ENCODE measurements at places on chromosomes 1 and 21.

- no peak for DNase-seq
Measured at GRCh38 chr21:41581592-41582228, 73.8 kb upstream of the TMPRSS2 start.

GRCh38 chr1:173195596-173196088, 11.5 kb downstream of the TNFSF4 start:
- no peak for DNase-seq

DNA sequence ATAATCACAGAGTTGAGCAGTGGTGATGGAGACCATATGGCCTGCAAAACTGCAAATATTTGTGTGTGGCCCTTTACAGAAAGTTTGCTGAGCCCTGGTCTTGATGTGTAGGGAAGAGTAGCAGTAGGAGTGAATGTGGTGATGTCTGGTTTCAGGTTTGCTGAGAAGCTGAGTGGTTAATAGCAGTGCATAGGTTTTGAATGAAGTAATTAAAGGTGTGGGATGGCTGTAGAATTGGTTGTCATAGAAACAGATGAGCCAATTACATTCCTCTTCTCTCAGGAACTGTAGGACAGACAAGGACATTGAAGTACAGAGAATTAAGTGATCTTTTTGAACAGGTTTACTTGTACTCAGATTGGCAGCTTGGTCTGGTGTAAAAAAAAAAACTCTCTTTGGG, 37.4 kb downstream of the PRDM2 start:
- DNase-seq = no peak

- no peak for DNase-seq
Measured at GRCh38 chr1:18803151-18803791, 56.2 kb downstream of the TAS1R2 start.

GRCh38 chr1:214727274-214727673, 124.3 kb downstream of the CENPF start:
- DNase-seq = no peak

GRCh38 chr1:100502052-100502792, 35.7 kb upstream of the GPR88 start:
- DNase-seq = peak; percentile 10

DNA sequence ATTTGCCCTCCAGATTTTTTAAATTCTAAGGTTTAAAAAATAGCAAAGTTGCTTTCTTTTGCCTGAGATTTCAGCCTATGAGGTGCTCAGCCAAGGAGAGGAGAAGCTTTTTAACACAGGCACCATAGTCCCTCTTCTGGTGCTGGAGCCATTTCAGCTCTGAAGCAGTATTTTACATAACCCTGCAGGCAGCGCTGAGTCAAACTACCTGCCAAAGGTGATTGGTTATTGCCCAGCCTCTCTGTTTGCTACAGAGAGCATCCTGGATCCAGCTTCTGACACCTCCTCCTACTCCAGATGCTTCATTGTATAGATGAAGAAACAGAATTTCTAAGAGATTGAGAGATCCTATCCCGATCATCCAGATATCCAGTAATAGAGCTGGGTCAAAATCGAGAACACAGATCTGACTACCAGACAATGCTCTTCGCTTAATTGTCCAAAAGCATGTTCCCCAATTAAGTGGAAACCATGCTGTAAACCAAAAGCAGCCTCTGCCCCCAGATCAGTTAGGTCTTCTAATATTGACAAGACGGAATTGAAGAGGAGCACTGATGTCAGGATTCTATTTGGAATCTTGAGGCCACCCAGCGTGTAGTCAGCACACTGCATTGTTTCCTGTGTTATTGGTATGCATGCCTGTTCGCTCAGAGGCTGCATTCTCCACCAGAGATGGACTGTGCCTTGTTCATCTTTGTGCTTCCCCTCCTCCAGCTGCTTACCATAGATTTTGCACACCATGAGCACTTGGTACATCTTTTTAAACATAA, 22.1 kb downstream of the RGS8 start:
- DNase-seq = no peak

GRCh38 chr1:245549996-245550719, 395.4 kb downstream of the KIF26B start:
- DNase-seq = no peak

DNA sequence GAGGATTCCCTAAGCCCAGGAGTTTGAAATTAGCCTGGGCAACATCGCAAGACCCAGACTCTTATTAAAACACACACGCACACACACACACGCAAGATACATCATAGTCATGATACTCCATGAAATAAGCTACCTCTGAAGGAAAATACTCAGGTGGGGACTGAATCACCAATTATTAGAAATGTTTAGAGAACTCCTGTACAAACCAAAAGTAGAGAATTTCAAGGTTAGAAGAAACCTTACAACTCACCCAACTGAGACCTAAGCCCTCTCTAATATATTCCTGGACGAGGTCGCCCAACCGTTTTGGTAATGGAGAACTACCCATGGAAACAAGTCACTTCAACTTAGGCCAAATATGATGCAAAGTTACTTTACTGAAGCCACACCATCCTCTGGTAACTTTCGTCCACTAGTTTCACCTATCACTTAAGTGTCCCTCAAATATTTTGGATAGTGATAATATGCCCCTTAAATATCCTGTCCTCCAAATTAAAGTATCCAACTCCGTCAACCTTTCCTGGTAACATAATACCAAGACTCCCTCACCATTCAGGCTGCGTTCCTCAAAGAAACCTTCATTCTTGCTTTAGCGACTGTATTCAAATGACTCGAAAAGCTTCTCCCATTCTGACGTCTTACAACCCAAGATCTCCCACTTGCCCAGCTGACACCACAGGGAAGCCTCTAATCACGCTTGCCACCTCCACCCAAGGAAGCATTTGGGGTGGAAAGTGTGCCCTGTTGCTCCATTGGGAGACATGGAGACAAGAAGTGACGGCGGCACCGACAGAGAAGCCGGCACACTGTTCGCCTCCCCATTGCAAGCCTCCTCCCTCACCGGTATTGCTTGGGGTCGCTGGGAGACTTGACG, 856 bp downstream of the NRDC start:
- peak; percentile 57 for DNase-seq

- DNase-seq = no peak
Measured at GRCh38 chr21:35743571-35743970, 316.8 kb downstream of the SETD4 start.

DNA sequence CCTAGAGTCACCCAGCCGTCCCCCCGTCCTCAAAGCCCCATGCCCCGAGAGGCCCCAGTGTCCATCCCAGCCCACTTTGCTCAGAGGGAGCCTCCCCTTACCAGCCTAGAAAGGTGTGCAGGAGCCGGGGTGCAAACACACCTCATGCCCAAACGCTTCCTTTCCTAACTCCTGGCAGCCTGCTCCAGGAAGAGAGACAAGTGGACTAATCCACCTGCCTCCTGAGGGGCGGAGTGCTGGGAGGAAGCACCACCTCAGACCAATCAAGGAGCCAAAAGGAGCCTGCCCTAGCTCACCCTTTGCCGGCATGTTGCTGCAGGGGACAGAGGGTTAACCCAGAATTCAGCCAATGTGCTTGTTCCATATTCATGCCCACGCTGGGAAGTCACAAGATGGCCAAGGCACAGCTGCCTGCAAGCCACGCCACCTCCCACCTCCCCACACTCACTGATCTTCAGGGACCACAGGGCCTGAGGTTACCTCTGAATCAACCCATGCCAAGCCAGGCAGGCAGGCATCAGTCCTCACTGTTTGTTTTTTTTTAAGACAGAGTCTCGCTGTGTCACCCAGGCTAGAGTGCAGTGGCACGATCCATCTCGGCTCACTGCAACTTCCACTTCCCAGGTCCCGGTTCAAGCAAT, 27.8 kb downstream of the PLEKHA6 start:
- DNase-seq = no peak

GRCh38 chr1:226001963-226002666, 3.0 kb upstream of the SDE2 start:
- peak; percentile 87 for DNase-seq

DNA sequence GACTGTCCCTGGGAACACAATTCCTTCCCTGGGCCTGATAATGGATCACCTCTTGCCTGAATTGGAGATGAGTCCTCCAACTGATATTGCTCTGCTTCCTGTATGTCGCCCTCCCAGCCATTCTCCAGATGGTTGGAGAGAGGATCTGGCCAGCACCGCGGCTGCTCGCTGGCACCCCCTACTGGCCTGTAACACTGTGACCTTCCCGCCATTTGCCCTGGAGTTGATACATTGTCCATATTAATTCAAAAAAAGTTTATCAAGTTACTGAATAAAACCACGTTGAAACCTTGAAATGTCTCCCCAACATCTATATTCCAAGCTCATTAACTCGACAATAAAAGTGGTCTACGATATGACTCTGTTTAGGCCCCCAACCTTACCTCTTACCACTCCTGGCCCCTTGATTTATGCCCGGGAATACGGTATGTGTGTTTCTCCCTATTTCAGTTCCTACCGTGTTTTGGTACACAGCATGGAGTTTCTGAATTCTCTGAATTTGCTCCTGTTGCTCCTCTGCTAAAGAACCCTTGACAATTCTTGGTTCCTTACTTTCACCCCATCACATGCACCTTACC, 241.8 kb upstream of the KIAA0040 start:
- DNase-seq = peak; percentile 4

GRCh38 chr1:151196292-151196800, 2.0 kb upstream of the PIP5K1A start:
- DNase-seq = peak; percentile 88

DNA sequence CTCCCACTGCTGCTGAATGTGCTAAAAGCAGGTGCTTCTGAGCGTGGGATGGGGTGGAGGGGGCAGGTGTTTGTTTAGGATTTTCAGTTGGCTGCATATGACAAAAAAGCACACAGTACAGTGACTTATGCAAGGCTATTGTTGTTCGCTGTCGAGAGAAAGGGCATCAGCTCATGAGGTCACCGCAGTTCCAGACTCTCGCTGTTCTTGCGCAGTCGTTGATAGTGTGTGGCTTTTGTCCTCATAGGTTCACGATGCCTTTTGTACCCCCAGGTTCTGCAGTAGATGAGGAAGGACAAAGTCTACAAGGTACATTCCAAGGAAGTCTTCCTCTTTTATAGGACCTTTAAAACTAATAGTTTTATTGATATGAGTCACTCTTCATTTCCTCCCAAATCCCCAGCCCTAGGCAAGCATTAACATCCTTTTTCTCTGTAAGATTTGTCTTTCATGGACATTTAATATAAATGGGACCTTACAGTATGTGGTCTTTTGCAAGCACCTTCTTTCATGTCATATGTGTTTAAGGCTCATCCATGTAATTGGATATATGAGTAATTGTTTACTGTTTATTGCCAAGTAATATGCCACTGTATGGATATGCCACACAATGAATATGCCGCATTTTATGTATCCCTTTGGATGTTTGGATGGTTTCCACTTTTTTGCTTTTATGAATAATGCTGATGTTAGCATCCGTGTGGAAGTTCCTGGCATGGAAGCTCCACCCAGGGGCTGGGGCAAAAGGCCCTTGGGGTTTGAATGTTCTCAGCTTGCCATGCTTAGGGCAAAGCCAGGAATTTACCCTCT, 14.5 kb upstream of the NLRP3 start:
- peak; percentile 76 for DNase-seq

DNA sequence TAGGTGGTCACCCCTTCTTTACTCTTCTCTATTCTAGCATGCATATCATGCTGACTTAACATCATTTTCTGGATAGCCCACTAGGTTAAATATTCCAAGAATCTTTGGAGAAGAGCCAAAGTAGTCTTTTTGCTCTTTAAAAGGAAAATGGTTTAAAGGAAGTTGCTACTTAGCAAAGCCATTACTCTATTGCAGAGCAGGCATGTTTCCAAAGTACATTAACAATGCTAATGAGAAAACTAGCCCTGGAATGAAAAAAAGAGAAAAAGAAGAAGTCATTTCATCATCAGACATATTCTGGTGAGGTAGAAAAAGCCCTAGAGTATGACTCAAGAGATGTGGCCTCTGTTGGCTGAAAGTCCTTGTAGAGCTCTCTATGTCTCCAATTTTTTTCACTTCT, 74.0 kb downstream of the NUF2 start:
- DNase-seq = no peak

- no peak for DNase-seq
Measured at GRCh38 chr1:180057883-180058396, 96.7 kb upstream of the QSOX1 start.

DNA sequence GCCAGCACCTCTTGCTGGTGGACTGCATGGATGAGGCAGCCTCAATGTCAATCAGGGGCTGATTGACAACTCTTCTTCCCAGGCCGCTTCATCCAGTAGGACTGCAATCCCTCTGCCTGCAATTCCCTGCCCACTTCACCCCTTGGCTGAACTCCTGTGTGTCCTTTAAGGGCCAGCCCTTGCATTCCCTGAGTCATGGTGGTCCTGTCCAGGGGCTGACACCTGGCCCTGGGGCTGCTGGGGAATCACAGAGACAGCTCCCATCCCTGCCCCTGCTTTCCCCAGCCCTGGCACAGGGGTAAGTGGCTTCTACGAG, 4.6 kb upstream of the EPS8L3 start:
- no peak for DNase-seq

DNA sequence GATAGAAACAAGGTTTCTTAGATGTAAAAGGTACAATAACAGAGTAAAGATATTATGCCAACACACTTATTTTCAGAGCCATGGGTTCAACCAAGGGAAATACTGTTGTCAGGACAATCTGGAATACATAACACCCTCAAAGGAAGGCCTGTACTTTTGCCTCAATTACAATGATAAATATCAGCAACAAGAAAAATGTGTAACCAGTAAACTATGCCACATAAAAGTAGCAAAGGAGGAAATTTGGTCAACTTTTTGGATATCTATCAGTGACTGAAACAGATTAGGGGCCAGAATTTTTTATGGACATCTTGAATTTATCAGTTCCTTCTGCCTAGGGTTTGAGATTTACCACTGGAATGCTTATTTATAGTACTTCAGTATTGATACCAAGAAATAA, 24.6 kb upstream of the RAP1GAP start:
- DNase-seq = no peak

- DNase-seq = no peak
Measured at GRCh38 chr1:234276151-234276788, 97.0 kb upstream of the COA6 start.

GRCh38 chr1:177909416-177909815, 60.4 kb downstream of the SEC16B start:
- DNase-seq = no peak

GRCh38 chr1:89454845-89455521, 69.6 kb upstream of the LRRC8B start:
- DNase-seq = peak; percentile 75

GRCh38 chr1:203287109-203287893, 18.0 kb upstream of the BTG2 start:
- DNase-seq = peak; percentile 93

DNA sequence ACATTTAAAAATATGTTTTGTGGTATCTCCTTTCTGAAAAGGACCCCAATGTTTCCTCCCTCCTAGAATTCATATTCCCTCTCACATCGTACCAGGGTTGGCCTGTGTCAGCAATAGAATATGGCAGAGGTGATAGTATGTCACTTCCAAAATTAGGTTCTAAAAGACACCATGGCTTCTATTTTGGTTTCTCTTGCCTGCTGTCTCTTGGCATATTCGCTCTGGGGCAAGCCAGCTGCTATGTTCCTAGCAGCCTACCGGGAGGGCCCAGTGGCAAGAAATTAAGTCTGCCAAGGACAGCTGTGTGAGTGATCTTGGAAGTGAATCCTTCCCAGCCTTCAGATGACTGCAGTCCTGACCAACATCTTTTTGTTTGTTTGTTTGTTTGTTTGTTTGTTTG, 92.9 kb upstream of the PPM1J start:
- DNase-seq = no peak
